ENCODE measurements at places on chromosomes 7 and 10.

DNA sequence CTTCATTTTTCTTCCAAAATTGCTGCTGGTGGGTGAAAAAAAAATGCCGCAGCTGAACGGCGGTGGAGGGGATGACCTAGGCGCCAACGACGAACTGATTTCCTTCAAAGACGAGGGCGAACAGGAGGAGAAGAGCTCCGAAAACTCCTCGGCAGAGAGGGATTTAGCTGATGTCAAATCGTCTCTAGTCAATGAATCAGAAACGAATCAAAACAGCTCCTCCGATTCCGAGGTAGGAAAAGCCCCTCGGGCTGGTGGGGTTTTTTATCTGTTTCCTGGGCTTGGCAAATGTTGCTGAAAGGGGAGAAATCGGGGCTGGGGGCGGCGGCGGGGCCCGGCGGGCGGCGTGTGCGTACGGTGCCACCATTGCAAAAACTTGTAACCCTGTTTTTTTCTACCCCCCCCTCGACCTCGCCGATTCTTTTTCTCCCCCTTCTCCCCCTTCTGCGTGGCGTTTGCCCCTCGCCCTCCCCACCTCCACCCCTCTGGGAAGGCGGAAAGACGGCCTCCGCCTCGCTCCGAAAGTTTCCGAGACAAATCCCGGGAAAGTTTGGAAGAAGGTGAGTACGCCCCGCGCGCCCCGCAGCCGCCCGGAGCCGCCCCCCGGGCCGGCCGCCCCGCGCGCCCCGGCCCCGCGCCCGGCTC, 789 bp downstream of the TCF7L2 start:
- no peak for DNase-seq

DNA sequence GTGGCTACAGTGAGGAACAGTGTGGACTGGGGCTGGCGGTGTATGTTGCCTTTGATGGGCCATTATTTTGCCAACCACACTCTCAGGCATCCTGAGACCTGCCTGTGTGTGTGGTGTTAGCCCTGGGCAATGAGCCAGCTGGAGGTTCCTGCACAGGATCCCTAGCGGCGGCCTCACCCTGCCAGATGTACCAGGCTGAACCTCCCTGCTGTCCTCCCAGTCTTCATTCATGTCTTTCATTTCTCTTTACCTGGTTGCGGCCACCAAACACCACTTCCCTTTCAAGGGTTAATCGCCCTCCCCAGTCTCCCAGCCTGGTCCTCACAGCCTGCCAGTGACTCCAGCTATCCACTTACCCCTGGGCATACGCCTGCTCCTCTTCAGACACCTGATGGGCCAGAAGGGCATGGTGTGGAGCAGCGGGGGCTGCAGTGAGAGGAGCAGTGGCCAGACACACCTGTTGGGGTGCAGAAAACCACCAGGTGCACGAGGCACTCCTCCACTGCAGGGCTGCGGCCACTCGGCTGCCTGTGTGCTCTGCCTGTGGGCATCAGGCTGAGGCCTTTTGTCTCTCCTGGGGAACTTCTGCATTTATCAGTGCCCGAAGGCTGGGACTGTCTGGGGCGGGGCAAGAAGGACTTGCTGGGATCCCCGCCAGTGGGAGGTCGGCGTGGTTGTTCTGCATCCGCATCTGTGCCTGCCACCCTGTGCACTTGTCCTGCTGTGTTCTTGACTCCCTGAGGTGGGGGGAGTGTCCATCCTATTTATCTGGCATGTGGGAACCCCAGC, 111.6 kb downstream of the ARHGAP22 start:
- DNase-seq = no peak

GRCh38 chr10:84293574-84294016, 34.8 kb upstream of the CCSER2 start:
- DNase-seq = no peak

DNA sequence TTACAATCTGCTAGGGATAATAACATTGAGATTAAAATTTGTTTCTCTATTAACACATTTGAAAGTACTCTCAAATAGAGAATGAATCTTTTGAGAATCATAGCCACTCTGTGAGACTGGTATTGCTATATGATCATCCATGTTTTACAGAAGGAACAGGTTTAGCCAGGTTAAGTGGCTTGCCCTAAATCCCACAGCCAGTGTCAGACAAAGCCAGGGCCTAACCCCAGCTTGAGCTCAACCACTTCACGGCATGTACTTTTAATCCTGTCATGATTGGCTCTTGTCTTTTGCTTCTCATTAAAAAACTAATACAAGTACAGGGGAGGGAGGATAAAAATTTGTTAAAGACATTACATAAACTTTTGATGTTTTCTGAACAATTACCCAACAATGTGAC, 3.8 kb upstream of the ZNRF2 start:
- DNase-seq = no peak

DNA sequence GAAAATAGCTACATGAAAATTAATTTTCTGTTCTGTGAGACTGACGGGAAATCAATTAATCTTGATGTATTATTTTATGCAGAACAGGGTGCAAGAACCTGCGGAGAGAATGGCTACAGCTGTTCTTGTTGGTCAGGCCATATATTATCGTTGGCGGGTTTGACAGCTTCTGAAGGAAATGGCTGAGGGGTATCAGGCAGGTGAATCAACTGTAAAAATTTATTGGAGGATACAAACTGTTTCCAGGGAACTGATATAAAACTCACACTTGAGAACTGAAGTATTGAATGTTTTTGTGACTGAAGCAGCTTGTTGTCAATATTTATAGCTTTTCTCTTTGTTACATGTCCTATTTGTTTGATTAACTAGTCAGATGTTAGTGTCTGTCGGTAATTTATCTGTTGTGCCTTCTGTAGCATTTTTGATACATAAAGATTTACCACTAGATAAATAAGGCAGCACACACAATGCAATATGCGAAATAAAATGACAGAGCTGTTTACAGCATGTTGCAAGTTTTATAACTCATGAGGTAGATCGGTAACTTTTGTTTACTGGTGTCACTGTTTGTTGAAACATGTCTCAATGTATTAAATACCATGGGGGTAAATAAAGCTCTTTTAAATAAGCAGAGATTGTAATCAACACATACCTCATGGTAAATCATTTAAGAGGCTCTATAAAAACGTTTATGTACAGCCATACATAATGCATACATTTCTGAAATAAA, 308.2 kb downstream of the LRMDA start:
- no peak for DNase-seq

GRCh38 chr7:128879939-128880746, 17.5 kb downstream of the ATP6V1F start:
- no peak for DNase-seq

DNA sequence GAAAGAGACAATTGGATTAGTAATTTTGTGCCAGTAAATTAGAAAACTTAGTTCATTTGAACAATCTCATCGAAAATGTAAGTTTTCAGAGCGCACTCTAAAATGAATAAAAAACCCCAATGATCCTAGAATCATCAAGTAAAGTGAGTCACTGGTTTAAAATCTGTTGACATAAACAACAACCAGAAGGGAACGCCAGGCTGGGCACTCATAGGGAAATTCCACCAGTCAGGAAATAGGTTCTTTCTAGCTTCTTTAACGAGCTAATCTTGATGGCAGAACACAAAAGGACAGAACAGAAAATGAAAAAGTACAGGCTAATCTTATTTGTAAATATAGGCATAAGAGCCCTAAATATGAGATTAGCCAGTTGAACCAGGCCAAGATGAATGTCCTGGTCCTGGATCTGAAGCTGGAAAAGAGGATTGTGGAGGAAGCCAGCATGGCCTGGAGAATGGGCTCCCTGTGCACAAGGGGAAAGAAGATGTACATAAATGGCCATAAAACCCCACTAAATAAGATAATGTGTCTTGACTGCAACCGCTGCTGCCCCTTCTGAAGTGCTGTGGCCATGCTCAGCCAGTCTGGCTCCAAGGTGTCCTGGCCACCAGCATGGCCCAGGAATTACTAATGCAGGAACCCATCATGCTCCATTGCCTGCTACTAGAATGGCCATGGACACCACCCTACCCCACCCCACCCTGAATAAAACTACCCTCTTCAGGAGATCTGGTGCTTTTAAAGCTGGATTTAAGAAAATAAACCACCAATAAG, 114.0 kb downstream of the WDFY4 start:
- no peak for DNase-seq

DNA sequence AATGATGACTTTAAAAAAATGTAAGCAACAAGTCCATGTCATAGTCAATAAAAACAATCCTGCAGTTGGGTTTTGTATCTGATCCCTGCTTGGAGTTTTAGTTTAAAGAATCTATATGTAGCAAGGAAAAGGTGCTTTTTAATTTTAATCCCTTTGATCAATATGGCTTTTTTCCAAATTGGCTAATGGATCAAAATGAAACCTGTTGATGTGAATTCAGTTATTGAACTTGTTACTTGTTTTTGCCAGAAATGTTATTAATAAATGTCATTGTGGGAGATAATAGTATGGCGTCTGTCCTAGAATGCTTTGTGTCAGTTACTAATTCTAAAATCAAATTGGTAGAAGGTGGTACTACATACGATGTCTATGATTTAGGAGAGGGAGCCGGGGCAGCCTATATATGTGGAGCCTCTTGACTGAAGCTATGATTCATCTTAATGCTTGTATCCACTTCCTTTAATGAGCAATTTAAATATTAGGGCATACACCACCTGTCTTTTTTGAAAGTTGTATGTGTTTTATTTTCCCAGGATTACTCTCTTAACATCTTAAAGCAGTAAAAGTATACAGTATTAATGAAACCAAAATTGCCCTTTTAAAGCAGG, 10.3 kb upstream of the PBLD start:
- DNase-seq = no peak

- no peak for DNase-seq
These were observed 50.6 kb downstream of the PWWP2B start for GRCh38 chr10:132447446-132448247.

DNA sequence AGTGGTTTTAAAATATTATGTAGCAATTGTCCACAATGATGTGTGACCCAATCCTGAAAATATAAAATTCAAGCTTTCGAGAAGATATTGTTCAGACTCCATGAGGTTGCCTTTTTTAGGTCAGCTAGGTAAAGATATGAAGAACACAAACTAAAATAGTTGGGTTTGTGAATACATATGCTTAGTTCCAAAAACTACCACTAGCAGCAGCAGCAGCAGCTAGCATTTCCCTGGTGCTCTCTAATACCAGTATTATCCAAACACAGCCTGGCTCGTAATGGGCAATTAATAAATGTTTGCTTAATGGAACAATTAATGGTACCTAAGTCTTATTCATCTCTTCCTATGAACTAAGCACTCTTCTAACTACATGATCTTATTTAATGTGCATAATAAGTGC, 362.5 kb downstream of the MALRD1 start:
- DNase-seq = no peak

- no peak for DNase-seq
These were observed 3.4 kb downstream of the SCIN start for GRCh38 chr7:12573885-12574284.

GRCh38 chr7:121696954-121697353, 176.0 kb upstream of the PTPRZ1 start:
- DNase-seq = no peak

- DNase-seq = no peak
These were observed 13.1 kb downstream of the SMKR1 start for GRCh38 chr7:129515381-129515780.

DNA sequence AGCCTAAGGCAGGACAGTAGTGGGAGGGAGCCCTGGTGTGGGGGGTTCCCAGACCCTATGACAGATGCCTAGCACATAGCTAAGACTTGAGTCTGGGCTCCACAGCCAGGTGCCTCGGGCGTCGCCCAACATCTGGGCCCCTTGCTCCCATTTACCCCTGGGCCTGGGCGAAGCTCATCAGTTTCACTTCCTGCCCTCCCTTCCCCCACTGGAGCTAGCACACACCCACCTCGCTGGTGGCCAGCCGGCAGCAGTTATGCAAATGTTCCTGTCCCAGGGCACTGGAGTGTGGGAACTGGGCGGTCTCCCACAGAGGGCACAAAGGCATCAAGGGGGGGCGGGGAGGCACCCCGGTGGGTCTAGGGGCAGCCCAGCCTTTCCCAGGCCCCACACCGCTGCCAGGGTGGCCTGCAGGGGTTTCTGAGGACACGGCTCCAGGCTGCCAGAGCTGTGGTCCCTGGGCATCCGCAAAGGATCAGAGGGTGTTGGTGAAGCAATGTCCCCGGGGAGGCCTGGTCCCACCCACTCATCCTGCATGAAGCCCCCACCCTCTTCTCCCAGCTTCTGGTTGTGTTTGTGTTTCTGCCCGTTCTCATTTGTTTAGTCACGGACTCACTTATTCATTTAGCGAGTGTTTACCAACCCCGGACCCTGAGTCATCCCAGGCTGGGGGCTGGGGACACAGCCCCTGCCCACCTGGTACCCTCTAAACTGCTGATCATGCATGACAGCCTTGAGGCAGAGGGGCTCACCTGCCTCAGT, 20.4 kb downstream of the SH2B2 start:
- DNase-seq = no peak

DNA sequence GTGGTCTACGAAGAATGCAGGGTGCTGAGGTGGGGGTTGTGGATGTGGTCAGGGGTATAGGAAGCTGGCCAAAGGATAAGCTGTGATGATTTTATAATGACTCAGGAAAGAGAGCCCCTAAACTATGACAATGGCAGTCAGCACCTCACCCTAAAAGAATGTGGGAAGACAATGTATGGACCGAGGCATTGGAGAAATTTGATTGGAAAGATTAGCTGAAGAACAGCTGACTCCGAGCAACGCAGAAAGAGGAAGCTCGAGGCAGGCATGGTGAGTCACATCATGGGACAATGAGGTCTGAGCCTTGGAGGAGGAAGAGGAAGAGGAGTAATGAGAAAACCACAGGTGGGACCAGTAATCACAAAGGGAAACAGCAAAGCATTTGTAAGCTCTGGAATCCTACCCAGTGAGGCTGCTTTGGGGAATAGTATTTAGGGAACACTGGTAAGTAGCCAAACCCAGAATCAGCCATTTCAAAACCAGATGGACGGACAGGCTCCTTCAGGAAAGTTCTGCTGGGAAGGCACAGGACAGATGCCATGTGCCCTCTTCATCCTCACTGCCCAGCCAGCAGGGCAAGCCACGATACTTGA, 295.4 kb downstream of the PRPF18 start:
- DNase-seq = no peak

All from NCI-H187 treated with DMSO at 0.1 percent for 48 hours (cell line).